ENCODE measurements at places on chromosomes 2 and 18.

DNA sequence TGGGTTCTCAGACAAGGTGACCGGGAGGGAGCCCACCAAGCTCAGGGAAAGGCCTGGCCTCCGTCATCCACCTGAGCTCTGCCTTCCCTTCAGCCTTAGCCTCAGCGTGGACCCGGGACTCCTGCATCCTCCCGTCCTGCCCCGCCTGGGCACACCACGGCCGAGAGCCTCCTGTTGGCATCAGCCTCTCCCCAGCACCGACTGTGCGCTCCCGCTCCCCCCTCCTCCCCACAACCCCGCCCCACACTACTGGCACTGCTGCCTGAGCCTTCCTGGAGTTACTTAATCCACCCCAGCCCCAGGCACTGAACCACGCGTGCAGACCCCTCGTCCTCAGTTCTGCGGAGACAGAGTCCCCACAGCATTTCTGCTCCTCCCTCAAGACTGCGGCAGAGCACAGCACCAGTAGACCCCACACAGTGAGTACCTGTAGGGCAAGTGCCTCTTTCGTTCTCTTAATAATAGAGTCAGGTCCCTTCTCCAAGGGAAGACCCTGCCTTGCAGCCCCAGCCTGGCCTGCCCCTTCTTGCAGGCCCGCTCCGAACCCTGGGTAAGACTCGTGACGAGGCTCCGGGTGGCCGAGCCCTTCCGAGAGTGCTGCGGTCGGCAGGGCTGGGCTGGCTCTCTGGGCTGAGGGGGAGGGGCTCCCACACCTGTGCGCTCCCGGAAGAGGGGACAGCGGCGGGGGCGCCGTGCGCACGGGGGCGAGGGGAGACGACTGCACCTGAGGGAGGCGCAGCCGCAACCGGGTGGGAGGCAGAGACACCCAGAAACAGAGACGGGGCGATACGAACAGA is at the start of gene AMER3:
Gene AMER3 (plus strand): TSS at position 285 of the 797 bp plus-strand sequence. CDS start 6,533 bp downstream, outside the sequence.
- no peak for DNase-seq

GRCh38 chr2:143468341-143468888 is 339.2 kb downstream of the ARHGAP15 start:
- no peak for DNase-seq

DNA sequence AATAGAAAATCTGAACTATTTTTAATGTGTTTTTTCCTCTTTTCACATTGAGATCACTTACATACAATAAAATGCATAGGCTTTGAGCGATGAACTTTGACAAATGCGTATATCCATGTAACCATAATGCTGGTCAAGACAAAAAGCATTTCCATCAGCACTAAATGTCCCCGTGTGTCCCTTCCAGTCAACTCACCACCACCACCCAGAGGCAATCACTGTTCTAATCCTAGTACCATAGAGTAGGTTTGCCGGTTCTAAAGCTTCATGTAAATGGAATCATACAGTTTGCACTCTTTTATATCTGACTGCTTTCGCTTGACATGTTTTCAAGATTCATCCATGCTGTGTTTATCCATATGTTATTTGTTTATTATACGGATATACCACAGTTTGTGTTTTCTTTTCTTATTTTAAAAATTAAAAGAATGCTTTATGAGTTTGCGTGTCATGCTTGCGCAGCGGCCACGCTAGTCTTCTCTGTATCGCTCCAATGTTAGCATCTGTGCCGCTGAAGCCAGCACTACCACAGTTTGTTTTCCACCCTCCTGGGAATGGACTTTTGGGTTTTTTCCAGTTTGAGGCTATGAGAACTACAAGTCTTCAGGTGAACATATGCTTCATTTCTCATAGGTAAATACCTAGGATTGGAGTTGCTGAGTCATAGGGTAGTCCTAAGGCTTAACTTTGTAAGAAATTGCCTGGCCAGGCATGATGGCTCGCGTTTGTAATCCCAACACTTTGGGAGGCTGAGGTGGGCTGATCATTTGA is 197.5 kb upstream of the CHAC2 start:
- DNase-seq, result no peak

- DNase-seq, result no peak
These were observed 71.0 kb downstream of the HS1BP3 start for GRCh38 chr2:20579866-20580265.

GRCh38 chr2:9918275-9918674 is 33.2 kb upstream of the GRHL1 start:
- DNase-seq, result no peak

- no peak for DNase-seq
These were observed 68.4 kb downstream of the EML6 start for GRCh38 chr2:54791831-54792230.

DNA sequence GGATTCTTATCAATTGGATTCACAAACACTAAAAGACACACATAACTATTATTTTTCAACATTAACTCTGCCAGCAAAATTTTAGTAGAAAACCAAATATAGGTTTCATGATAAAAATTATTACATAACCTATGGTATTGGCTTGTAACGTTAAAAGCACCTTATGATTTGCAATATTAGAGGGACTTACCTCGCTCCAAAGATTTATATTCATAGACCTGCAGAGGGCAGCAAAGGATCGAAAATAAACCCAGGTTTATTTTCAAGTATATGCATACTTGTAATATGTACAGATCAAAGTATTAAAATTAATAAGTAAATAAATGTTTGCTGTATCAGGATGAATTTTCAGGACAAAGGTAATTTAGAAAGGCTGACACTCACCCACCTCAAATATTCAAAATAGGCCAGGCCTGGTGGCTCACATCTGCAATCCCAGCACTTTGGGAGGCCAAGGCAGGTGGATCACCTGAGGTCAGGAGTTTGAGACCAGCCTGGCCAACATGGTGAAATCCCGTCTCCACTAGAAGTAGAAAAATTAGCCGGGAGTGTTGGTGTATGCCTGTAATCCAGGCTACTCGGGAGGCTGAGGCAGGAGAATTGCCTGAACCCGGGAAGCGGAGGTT is 45.3 kb downstream of the LRPPRC start:
- DNase-seq, result no peak

- DNase-seq, result no peak
These were observed 115.5 kb downstream of the ICOS start for GRCh38 chr2:204051984-204052556.

GRCh38 chr2:151808258-151809072 is 19.8 kb downstream of the ARL5A start:
- no peak for DNase-seq

DNA sequence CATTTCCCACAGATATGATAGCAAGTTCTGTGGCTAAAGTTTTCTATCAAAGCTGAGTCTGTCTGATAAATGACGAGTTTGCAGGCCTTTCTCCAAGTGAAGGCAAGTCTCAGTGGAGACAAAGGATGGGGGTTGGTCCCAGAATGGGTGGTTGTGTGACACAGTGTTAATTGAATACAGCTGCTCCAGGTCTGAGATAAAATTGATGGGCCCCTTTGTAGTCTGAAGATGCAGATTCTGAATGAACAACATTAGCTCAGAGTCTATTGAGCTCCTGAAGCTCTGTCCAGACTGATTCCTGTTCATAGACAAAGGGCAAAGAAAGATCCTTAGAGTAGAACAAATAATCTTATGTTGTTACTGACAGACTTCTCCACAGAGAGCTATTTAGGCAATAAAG is 296.9 kb upstream of the CYRIA start:
- DNase-seq, result no peak

- no peak for DNase-seq
These were observed 73.0 kb downstream of the CTNNA2 start for GRCh38 chr2:79585701-79586433.

DNA sequence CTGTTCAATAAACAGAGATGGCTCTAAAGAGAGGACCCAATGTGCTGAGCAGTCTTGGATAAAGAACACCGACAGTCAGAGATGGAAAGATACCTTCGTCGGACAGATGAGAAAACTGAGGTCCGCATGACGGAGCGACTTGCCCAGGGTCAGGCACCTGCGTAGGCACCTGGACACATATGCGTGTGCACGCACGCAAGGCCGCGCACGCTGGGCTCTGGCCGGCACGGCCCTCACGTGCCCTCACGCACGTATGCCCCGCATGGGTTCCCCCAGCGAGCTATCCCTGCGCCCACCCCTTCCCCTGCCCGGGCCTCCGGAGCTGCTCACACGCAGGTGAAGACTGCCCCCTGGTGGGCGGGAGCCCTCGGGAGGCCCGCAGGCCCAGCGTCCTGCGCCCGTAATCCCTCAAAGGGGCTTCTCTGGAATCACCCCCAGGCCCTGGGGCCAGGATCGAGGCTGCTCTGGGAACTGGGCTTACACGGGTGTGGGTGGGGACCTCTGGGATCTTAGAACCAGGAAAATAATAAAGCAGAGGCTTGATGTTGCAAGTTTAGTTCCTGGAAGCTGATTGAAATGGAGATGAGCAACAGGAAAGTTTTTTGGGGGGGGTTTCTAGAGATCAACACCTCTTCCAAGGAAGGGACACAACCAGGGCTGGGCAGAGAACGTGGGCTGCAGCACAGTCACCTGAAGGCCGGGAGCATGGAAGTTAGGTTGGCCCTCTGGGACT is 246.3 kb downstream of the TNS1 start:
- DNase-seq, result peak; percentile 63

- DNase-seq, result no peak
These were observed 316.2 kb upstream of the FIGN start for GRCh38 chr2:164052006-164052405.

DNA sequence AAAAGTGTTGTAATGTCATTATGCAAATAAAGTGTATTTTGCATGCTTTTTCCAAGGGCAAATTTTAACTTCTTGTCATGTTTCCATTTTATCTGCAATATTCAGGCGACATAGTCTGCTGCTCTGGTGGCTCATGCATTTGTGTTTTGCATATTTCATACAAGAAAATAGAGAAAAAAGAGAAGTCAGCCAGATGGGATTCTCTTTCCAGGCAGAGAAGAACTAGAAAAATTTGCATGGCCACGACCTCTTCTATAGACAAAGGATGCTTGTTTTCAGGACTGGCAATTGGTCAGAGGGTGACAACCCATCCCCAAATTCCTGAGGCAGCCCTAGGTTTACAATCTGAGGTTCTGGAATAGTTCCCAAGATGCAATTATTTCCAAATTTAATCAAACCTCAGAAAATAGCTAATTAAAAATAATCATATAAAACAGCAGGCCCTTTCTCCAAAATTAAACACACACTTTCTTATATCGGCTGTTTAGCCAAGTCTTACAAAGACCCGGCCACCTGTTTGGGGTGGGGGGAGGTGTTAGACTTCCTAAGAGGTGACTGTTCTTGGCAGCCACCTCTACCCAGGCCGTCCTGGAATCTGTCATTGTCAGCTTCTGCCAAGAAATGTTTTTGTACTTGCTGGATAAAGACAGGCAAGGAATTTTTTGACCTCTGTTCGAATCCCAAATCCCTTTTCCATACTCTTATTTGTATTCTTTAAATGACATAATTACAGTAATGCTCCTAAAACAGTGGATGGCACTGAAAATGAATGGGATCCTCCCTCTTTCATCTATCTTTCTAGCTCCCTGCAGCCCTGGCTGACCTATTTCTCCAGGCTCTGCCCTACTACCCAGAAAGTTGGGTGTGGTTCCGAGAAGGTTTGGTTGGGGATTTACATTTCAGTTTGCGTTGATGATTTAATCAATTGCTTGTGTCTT is 20.8 kb upstream of the SOS1 start:
- no peak for DNase-seq

GRCh38 chr2:26052740-26053139 is 18.9 kb downstream of the RAB10 start:
- DNase-seq, result no peak

DNA sequence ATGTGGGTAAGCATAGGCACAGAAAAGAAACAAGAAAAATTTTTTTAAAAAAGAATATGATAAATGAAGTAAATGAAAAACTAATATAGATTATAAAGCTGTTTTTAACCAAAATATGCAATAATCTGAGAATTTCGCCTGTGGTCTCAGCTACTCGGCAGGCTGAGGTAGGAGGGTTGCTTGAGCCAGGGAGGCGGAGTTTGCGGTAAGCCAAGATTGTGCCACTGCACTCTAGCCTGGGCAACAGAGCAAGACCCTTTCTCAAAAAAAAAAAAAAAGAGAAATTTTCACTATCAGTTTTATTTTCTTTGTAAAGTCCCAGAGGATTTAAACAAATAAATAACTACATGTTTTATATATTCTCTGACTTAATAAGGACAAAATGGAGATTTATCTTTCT is 47.3 kb downstream of the DHX57 start:
- DNase-seq, result no peak

- DNase-seq, result no peak
These were observed 87.6 kb downstream of the TTC27 start for GRCh38 chr2:32715391-32715841.

GRCh38 chr18:59575995-59576394 is 121.2 kb downstream of the CCBE1 start:
- DNase-seq, result no peak

DNA sequence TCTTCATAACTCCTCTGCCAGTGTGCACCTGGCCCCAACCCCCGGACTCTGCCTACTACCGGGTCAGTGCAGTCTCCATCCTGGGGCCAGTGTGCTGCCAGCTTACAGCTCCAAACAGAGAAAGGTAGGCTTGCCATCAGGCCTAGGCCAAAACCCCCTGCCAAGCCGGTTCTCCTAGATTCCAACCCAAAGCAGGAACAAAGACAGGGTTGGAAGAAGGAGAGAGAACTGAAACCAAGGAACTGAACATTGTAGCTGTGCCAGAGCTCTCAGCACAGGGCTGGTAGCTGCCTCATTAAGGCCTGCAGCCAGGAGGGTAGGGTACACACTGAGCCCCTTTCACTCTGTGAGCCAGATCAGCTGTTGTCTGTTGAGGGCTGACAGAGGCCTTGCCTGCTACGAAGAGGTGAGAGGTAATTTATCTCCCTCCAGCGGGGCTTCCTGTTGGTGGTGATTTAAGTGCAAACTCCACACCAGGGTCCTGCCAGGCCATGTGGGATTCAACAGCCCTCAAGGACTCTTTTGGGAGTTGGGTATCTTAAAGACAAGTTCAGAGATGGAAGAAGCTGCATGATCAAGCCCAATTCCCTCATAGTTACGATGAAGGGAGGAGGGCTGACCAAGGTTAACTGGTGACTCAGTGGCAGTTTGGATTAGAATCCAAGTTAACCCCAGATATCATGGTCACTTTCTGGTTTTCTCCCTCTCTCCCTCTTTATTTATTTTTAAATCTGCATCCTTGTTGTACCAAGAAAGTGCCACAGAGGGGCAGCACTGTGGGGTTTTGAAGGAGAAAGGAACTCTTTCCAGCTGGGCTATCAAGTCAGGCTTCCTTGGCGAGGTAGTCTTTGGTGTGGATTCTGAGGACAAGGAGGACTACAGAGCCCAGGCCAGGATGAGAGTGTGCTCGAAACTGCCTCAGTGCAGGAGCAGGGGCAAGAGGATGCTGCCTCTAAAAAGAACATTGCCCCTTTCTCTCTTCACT is 48.1 kb downstream of the CYRIA start:
- no peak for DNase-seq
